ENCODE measurements at places on chromosomes 6 and 20.
A peak's percentile ranks its signal among the peaks of the same experiment; 100 is the strongest.

DNA sequence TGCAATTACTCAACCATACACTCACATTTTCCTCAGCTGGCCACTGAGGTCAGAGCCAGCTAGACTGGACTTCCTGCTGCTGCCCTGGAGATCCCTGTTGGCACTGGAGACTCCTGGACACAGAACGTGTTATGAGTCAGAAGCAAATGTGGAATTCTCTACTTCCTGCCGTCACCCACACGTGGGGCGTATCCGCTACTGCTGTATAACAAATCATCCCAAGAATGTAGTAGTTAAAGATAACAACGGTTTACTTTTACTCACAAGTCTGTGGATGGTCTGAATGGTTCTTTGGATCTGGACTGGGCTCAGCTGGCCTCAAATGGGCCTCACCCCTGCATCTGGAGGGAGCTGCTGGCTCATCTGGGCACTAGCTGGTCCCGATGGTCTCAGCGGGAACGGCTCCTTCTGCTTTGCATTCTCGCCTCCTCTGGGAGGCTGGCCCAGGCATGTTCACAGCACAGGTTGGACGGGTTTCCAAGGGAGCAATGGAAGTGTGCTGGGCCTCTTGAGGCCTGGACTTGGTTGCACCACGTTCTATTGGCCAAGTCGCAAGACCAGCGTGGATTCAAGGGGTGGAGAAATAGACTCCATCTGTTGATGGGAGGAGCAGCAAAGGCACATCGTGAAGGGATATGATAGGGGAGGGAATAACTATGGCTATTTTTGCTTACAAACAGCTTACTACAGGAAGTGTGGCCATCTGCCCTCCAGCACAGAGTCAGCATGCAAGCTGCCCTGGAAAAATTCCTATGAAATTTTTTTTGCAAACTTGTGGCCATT is 118.5 kb downstream of the SNX5 start:
- no peak for DNase-seq

GRCh38 chr6:43517505-43518357 is 842 bp downstream of the POLR1C start:
- DNase-seq, result no peak

DNA sequence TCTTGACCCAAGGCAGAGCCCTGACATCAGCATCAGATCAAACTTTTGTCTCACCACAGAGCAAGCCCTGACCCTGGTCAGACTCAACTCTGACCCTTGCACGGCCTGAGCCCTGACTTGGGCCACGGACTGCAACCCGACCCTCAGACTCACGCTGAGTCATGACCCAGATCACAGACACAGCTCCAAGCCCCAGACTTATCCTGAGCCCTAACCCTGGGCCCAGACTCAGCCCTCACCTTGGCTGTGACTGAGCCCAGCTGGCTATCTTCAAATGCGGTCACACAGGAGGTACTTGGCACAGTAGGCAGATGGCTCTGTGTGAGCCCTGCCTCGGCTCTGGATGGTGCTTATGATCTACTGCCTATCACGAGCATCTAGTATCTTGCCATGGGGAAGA is 602.3 kb downstream of the PTPRT start:
- DNase-seq, result no peak

DNA sequence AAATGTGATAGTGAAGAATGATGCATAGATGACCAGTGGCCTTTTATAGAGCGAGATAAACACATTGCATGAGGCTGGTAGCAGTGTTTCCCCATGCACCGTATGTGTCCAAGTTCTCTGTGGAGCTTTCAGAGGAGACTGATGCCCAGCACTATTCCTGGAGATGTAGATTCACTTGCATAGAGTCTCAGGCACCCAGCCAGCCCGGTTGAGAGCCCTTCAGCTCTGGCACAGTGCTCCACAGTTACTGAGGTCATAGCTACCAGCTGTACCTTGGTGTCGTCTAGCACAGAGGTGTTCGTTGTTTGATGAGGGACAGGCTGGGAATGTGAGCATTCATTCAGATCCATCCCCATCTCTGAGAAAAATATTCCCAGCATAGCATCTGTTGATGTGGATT is 328.9 kb downstream of the FARS2 start:
- DNase-seq, result no peak

GRCh38 chr6:135922174-135922573 is 70.7 kb downstream of the PDE7B start:
- no peak for DNase-seq

GRCh38 chr6:6790393-6790792 is 201.9 kb downstream of the LY86 start:
- no peak for DNase-seq

DNA sequence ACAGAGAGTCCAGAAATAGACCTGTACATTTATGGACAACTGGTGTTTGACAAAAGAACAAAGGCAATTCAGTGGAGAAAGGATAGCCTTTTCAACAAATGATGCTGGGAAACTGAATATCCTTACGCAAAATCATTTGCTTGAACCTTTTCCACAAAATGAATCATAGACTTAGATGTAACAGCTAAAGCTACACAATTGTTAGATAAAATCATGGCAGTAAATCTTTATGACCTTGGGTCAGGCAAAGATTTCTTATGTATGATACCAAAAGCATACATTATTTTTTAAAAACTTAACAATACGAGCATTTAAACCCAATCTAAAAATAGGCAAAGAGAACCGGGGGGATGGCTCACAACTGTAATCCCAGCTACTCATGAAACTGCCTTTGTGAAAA is 73.5 kb upstream of the DST start:
- DNase-seq, result no peak

GRCh38 chr20:4830696-4831095 is 109.0 kb downstream of the PRND start:
- DNase-seq, result no peak

- DNase-seq, result no peak
Measured at GRCh38 chr20:60152792-60153191, 194.6 kb downstream of the CDH26 start.

GRCh38 chr6:43973357-43973756 is 153.9 kb downstream of the MRPL14 start:
- DNase-seq, result no peak

GRCh38 chr6:144715344-144715743 is 430.2 kb downstream of the UTRN start:
- no peak for DNase-seq

GRCh38 chr6:41256383-41256782 is 28.2 kb downstream of the TREML4 start:
- no peak for DNase-seq

GRCh38 chr6:73927421-73927820 is 231.4 kb downstream of the CD109 start:
- DNase-seq, result no peak

DNA sequence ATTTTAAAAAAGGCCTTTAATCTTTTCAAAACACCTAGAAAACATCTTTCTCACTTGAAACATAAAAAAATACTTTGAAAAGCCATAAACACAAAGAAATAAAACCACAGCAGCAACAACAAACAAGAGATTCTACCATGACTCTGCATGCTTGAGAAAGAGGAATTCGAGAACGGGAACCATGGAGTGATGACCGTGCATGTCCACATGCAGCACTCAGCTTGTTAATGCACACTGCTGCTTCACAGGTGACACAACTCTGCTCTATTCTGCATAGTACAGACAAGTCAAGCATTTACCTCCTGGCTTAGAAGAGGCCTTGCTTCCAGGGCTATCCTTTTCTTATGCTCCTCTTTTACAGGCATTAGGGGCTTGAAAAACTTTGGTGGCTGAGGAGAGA is 64.9 kb upstream of the NUP153 start:
- DNase-seq, result no peak

DNA sequence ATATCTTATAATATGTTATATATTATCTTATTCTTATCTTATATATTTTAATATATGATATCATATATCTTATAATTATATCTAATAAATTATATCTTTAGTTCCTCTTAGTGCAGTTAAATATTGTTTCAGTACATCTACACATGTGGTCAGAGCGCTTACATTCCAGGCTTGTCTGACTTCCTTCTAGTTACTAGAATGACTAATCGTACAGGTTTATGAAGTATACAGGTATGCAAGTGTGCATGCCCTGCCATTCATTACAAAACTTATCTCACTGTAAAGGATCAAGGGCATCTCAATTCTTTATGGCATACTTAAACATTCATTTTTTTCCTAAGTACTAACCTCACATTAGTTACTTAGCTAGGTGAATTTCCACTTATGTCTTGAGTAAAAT is 1278.0 kb upstream of the MAP3K7 start:
- DNase-seq, result no peak

DNA sequence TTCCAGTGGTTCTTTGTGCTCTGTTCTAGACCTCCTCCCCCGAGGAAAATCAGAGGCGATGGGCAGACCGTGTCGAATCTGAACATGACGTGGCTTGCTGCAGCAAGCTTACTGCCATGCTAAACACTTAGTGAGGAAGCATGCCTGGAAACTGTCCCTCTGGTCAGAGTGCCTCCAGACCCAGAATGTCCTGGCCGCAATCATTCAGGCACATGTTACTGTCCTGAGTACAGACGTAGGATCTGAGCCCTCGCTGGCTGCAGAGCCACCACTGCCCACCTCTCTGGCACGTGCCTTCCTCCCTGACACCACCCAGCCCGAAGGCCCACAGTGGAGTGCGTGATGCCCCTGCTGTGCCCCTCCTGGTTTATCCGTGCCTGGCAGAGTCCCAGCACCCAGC is 163.6 kb downstream of the SYNDIG1 start:
- no peak for DNase-seq

DNA sequence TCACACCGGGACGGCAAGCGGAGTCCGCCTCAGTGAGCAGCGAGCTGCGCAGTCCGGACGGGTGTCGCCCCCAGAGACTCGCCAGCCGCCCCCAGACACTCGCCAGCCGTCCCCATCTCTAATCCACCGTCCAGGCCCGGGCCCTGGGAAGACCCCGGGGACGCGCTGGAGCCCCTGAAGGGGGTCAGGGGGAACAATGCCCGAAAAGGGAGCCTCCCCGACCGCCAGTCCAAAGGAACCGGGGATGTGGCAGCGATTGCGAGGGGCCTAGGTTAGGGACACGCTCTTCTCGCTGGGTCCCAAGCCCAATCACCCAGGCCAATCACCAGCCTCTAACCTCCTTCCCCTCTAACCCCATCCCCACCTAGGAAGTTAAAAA is 33.1 kb downstream of the TFAP2A start:
- no peak for DNase-seq

DNA sequence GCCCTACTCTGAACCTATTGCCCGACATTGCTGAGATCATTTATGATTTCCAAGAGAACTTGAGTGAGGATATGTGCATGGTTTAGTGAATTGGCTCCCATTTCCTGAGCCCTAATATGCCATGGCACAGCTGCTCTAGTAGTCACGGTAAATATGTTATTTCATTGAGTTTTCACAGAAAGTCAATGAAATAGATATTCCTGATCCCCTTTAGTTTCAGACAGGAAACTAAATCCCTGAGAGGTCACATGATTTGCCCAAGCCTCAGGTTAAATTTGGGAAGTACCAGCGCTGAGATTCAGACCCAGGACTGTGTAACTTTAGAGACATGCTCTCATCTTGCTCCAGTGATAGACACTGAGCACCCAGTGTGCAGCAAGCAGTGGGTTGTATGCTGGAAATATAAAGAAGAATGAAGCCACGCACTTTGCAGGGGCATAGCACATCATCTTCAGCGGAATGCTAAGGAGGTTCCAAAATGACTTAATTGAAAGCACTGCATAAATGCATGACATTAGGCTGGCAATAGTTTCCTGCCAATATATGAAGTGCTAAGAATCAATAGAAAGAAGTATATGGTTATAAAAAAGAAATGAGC is 70.6 kb downstream of the FARS2 start:
- no peak for DNase-seq

DNA sequence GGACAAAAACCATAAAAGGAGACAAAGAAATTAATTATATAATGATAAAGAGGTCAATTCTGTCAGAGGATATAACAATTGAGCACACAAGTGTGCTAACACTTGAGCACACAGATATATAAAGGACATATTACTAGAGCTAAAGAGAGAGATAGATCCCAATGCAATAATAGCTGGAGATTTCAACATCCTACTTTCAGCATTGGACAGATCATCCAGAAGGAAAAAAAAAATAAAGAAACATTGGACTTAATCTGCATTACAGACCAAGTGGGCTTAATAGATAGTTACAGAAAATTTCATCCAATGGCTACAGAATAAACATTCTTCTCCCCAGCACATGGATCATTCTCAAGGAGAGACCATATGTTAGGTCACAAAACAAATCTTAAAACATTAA is 9.9 kb downstream of the VNN1 start:
- no peak for DNase-seq

GRCh38 chr6:84921891-84922290 is 157.5 kb upstream of the TBX18 start:
- DNase-seq, result no peak

DNA sequence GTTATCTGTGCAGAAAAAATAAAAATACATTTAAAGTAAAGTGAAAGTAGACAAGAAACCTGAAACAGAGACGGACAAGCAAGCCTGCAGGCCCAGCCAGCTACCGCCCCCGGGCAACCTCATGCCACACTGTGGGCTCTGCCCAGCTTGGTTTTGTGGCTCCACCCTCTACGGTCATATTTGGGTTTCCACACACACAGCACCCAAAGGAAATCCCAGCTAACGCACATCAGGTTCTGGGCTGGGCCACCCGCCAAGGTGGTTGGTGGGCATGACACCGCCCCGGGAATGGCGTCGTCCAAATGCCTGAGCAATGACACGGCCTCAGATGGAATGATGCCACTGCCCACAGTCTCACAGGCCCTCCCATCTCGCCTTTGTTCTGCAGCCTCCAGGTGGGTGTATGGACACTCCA is 22.9 kb downstream of the FAM110A start:
- peak; percentile 66 for DNase-seq

DNA sequence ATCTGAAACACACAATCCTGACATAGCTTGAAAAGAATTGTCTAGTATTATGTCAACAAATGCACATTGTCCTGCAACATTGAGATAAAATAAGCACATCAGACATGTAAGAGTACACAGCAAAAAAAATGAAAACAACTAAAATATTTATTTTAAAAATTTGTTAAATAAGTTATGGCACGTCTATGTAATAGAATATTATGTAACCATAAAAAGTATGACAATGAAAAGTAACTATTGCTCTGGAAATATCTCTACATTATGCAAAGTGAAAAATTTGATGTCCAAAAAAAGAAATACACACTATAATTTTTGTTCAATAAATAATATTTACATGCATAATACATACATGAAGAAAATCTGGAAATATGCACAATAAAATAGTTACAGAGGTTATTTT is 9.3 kb upstream of the ID4 start:
- no peak for DNase-seq

DNA sequence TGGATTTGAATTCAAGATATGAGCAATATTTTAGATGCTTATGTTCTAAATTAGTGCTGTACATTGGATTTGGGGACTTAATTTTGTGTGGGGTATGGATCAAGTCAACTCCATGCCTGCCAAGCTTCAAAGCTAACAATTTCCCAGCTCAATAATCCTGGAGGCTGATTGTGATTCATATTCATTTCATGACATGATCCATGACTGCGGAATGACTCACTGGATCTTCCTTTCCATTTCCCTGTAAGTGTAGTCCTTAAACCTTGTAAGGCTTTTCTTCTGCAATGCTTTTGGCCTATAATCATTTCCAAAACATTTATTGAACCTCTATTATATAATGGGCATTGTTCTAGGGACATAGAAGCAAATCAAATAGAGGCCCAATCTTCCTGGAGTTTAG is 44.7 kb upstream of the CCN2 start:
- DNase-seq, result no peak

GRCh38 chr6:105196076-105196475 is 16.3 kb upstream of the POPDC3 start:
- DNase-seq, result no peak

GRCh38 chr20:43994486-43995100 is 79.9 kb downstream of the TOX2 start:
- no peak for DNase-seq

- DNase-seq, result no peak
Measured at GRCh38 chr6:111979633-111980032, 74.3 kb upstream of the CCN6 start.

Measured in CD4-positive, alpha-beta T cell treated with Interferon alpha-2 for 1 hour (primary cell).